ENCODE measurements at places on chromosomes 7 and 10.

DNA sequence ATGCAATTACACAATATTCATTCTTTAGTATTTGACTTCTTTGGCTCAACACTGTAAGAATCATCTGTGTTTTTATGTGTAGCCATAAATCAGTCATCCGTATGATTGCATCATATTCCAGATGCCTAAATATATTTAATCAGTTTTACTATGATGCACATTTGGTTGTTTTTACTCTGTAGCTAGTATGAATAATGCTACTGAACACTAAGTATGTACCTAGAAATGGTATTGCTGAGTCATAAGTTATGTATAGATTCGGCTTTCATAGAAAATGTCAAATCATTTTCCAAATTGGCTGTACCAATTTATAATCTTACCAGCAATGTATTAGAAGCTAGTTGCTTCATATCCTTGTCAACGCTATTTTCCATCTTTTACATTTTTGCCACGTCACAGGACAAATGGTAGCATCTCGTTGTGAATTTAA, 197.3 kb upstream of the PLXNA4 start:
- DNase-seq, result no peak

- DNase-seq, result no peak
These were observed 225.6 kb downstream of the AHR start for GRCh38 chr7:17523813-17524739.

DNA sequence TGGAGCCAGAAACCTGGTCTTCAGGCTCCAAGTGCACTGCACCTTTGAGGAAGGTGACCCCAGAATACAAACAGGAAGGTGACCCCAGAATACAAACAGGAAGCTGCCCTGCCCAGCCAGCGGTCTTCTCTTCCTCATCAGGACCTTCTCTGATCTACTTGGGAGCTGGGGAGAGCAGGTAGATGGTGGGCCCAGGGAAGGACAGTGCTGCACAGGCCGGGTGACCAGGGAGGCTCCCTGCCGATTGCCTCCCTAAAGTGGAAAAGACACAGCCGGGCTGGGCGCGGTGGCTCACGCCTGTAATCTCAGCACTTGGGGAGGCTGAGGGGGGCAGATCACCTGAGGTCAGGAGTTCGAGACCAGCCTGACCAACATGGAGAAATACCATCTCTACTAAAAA, 151.8 kb upstream of the CHST15 start:
- no peak for DNase-seq

- no peak for DNase-seq
These were observed 56.8 kb downstream of the CSTF2T start for GRCh38 chr10:51642581-51642980.

GRCh38 chr7:12257582-12257981, 46.5 kb downstream of the TMEM106B start:
- DNase-seq, result no peak

- no peak for DNase-seq
These were observed 176.1 kb downstream of the COBL start for GRCh38 chr7:51140199-51141164.

DNA sequence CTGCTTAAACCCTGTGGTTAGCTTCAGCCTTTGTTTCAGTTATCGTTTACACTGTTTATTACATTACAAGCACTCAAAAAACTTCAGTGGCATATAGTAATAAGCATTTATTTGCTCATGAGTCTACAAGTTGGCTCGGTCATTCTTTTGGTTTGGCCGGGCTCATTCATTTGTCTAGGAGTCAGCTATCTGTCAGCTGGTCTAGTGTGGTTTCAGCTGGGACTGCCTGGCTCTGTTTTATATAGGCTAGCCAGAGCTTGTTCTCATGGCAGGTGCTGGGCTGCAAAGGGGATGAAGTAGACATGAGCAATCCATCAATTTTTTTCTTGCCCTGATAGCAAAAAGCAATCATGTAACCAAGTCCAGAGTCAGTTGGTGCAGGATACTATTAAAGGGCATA, 103.6 kb downstream of the MKLN1 start:
- DNase-seq, result no peak

DNA sequence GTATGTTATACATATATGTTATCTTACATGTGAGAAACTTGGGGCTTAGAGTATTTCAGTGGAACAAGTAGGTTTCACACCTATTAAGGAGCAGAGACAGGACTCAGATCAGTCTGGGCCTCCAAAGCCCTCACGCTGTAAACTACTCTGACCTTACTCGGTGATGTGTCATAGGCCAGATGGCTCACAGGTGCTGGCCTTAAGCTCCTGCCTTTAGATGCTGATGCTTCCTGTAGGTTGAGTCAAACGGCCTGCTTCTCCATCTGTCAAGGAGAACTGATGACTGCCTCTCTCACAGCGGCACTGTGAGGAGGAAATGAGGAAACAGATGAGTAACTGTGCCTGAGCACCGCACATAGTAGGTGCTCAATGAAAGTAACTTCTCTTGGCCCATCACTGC, 312.6 kb upstream of the COBL start:
- DNase-seq, result no peak

DNA sequence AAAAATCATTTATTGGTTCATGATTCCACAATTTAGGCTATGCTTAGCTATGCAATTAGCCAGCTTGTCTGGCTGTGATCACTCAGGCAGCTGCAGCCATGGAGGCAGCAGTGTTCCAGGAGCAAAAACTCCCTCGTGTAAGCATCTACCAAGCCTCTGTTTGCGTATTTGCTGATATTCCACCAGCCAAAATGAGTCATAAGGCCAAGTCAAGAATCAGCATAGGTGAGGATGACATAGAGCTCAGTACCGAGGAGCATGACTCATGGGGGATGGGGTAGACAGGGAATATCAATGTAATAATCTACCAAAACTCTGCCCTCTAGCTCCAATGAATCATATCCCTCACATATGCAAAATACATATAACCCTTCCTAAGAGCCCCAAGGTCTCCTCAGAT, 63.3 kb downstream of the IMMP2L start:
- DNase-seq, result no peak

DNA sequence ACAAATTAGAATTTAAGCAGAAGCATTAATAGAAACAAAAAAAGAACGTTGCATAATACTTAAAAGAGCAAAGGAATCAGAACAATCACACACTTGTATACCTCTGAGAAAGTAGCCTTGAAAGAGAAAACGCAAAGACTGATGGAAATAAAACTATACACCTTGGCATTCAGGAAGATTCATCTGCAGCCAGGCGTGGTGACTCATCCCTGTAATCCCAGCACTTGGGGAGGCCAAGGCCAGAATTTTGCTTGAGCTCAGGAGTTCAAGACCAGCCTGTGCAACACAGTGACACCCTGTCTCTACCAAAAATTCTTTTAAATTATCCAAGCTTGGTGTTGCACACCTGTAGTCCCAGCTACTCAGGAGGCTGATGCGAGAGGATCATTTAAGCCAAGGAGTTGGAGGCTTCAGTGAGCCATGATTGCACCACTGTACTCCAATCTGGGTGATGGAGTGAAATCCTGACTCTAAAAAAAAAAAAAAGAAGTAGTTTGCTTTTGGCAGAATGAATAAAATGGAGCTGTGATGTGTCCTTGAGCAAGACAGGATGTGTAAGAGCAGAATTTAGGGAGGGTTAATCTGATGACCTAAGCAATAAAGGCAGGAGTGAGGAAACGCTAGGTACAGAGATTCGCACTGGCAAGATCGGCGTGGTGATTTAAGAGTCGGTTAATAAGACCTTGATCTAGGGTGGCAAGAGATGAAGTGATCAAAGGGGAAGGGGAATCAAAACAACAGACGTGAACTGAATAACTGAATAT, 75.8 kb upstream of the NRP1 start:
- DNase-seq, result no peak

- no peak for DNase-seq
These were observed 299.1 kb upstream of the IGFBP3 start for GRCh38 chr7:46220066-46220630.

DNA sequence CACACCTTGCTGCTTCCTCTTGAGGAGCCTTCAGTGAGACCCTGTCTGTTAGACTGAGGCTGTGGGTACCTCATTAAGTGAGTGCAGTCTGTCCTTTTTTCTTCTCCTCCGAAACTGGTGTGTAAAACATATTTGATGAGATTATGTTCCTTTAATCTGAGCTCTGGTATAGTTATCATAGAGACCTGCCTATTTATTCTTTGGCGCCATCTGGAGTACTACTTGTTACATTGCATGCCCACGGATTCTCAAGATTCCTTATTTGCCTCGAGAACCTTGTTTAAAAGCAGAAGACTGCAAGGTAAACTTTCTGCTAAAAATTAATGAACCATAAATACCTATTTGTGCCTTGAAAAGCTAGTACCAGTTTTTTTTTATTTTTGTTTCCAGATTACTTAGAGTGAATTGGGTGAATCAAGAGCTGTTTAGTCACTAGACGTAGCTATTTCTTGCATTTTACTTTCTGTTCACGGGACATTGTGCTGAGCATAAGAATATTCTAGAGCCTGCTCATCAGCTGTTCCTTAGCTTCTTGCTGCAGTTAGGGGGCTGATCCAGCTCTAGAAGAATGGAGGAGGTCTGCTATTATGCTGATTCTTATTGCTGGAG, 16.9 kb upstream of the STMP1 start:
- DNase-seq, result no peak

- DNase-seq, result no peak
These were observed 87.4 kb downstream of the CHST15 start for GRCh38 chr10:124005991-124006392.

- DNase-seq, result no peak
These were observed 323.3 kb downstream of the CRPPA start for GRCh38 chr7:16098058-16098457.

DNA sequence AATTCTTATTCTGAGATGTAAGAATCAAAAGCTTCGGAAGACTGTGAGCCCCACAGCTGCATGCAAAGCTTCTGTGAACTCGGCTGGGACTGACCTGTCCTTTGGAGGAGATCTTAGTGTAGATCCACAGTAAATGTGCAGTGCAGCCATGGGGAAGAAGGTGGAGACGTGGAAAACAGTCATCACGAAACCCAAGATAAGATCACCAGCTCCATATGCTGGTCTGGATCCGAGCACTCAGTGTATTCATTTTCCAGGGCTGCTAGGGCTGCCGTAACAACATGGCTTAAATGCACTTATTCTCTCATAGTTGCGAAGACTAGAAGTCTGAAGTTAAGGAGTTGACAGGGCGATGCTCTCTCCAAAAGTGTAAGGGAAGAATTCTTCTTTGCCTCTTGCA, 143.0 kb upstream of the TCF7L2 start:
- DNase-seq, result no peak

DNA sequence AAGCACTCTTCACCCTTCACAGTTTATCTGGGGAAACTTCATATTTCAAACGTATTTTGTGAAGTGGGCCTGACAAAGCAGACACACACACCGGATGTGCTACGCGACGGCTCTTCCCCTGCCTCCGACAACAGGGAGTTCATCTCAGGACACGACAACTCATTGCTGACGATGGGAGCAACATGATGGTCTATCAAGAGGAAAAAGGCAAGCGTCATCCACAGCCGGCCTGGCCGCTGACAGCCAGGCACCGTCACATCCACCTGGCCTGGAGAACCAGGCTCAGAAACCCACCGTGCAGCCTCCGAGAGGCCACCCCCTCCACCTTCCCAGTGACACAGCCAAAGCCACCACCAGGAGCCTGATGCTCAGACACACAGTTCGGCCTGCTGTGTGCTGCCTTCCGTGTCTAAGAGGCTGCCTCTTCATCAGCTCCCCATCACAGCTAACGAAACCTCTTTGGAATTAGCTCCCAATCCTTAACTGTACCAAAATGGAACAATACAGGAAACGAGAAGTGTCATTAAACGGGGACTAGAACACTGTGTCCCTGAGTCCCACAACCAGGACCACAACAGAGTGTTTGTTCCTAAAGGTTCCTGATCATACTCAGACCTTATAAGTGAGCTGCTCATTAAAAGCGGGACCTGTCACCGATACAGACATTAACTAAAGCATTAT, 76.7 kb downstream of the SFMBT2 start:
- DNase-seq, result no peak

DNA sequence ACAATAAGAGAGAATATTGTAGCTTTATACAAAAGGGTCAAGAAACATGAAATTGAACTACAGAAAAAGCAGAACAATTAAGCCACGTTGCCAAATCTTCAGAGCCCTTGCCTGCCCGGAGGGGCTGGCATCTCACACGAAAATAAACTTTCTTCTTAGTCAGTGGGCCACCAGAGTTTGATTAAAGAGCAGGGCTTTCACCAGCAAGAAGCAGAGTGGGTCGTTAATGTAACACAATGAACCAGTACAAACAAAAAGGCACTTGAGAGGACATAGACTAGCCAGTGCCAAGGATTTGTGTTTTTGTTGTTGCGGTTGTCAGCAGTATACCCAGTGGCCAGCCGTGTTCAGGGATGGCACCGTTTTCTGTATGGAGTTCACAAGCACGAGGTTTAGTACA, 155.4 kb downstream of the NRP1 start:
- DNase-seq, result no peak

DNA sequence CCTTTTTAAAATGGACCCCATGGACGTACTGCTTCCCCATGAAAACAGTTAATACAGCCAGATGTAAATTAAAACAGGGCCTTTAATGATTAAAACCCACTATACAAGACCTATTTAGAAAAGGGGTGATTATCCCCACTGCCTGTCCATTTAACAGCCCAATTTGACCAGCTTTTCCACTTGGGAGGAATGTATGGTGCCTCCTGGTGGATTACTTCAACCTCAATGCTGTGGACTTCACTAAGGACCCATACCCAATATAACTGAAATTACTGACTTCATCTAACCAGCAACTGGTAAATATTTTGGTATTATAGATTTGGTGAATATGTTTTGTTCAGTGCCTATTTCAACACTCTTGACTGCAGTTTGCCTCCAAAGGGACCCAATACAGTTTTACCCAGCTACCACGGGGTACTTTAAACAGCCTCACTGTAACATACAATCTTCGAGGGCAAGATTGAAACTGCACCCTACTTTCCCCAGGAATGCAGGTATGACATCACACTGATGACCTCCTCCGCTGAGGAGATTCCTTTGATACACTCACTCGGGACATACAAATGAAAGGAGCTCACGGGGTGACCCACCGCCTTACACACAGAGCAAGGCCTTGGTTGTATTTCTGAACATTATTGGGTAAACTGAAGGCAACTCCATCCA, 192.8 kb downstream of the DNAJC1 start:
- no peak for DNase-seq

- DNase-seq, result no peak
These were observed 27.8 kb downstream of the HIBADH start for GRCh38 chr7:27634671-27635493.

GRCh38 chr10:72691470-72691862, 477 bp upstream of the MCU start:
- no peak for DNase-seq

DNA sequence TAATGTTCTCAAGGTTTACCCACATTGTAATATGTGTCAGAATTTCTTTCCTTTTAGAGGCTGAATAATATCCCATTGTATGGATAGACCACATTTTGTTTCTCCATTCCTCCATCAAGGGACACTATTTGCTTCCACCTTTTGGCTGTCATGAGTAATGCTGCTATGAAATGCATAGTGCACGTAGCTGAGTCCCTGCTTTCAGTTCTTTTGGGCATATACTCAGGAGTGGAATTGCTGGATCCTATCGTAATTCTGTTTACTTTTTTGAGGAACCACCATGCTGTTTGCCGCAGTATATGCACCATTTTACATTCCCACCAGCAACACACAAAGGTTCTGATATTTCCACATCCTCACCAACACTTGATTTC, 60.0 kb downstream of the PRF1 start:
- DNase-seq, result no peak

- DNase-seq, result no peak
These were observed 661.9 kb downstream of the SORCS1 start for GRCh38 chr10:106502641-106503040.
